Hindlimb muscle (tissue), 1 donor: ENCODE measurements at places on chromosomes 16 and 17. TPM values are rescaled to one million over a fixed set of nuclear protein-coding genes. Genes with fewer than 3 reads are reported as not detected.

P4HB gene
- polyA plus RNA-seq, result 366 TPM

PIK3R5 gene
- 2.2 TPM for polyA plus RNA-seq

RNU2-1 gene
- 2.1 TPM for polyA plus RNA-seq

TMEM98 gene
- polyA plus RNA-seq, result 35.2 TPM

SERPINF2 gene
- polyA plus RNA-seq, result 1.7 TPM

TEX14 gene
- 4.7 TPM for polyA plus RNA-seq

DNA sequence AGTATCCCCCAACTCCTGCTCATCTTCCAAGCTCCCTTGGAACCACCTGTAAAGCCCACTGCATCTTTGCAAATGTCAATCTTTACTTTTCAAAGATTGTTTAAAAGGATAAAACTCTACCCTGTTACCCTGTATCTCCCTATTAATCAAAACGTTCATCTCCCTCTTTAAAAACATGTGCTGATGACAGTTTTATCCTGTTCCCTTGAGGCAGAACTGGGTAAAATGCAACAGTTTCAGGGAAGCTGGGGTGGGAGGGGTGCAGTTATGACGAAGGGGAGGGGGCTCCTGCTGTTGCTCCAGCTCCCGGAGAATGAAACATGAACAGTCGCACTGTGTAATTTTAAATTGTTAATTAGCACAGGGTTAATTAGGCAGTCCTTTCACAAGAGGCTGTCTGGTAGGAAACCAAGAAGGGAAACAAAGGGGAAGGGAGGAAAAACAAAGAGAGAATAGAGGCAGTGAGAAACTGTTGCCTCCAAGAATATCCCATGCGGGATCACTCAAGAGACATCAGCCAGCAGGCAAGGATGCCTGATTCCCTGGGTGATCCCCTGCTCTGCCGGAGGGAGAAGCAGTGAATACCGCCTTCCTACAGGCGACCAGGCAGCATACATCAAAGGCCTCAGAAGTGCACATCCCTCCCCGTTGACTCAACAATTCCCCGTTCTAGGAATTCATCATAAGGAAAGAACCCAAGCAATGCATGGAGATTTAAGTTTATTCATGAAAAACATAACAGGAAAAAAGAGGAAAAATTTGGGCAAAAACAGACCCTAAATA is 84.2 kb downstream of the ZFHX3 start:
- DNase-seq, result no peak

DNA sequence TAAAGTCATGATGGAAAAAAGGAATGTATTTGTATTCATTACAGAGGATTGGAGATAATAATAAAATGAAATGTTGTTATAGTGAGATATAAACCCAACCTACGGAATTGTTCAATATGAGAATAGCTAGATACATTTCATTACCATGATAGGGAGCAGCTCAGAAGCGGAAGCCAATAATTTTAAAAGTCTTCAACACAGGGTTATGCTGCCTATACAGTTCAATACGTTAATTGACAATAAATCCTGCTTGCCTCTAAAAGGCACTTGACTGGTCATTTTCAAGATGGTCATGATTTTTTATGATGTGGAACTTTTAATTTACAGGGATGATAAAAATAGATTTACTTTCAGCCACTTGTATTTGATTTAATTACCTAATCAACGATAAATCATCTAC is 506.8 kb downstream of the TMEM114 start:
- no peak for DNase-seq

DNA sequence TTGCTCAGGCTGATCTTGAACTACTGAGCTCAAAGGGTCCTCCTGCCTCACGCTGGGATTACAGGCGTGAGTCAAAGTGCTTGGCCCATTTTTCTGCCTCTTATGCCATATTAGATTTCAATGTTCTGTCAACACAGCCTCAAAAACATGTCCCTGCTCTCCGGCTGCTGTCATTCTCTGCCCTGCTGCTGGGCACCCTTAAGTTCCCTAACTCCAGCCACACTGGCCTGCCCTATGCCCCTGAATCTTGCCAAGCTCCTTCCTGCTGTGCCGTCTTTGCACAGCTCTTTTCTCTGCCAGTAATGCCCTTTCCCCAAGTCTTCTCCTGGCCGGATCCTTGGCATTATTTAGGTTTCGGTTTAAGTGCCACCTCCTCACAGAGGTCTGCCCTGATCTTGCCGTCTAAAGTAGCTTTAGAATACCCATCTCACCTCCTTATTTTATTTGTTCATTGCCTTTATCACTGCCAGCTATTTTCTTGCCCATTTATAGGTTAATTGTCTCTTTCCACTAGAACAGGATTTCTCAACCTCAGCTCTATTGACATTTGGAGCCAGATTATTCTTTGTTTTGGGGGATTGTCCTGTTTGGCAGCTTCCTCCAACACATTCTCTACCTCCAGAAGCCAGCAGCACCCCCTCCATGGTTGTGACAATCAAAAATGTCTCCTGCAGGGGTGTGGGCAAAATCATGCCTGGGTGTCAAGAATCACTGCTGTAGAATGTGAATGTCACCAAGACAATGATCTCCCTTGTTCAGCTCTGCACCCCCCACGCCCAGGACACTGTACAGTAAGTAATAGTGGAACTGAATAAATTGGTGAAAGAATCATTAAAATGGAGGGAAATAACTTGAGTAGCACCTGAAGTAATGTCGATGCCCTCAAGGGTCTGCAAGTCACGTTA is 168.2 kb downstream of the CYLD start:
- no peak for DNase-seq

DNA sequence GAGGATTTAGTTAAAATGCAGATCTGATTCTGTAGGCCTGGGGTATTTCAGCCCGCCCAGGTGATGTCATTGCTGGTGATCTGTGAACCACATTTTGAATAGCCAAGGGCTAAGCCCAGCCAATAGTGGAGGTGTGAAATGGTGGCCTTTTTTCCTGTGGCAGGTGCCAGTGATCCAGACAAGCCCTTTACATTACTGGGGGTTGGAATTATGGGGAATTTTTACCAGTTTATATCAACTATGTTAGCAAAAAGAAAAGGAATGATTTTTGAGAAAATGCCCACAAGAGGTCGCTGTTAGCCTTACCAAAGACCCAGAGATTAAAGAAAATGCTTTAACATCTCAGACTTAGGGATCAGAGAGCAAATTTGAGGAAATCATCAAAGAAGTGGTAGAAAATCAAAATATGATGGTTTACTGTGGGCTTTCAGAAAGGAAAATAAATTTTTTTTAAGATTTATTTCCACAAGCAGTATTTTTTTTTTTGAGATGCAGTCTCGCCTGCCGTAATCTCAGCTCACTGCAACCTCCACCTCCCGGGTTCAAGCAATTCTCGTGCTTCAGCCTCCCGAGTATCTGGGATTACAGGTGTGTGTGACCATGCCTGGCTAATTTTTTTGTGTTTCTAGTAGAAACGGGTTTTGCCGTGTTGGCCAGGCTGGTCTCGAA is 3.9 kb downstream of the VPS35L start:
- peak; percentile 55 for DNase-seq

- no peak for DNase-seq
Observed at GRCh38 chr17:44593156-44593555, 35.9 kb downstream of the FZD2 start.

- no peak for DNase-seq
Observed at GRCh38 chr17:16938496-16939207, 33.3 kb downstream of the TNFRSF13B start.

GRCh38 chr17:16444258-16444886 is 29.0 kb downstream of the TRPV2 start:
- DNase-seq, result no peak

DNA sequence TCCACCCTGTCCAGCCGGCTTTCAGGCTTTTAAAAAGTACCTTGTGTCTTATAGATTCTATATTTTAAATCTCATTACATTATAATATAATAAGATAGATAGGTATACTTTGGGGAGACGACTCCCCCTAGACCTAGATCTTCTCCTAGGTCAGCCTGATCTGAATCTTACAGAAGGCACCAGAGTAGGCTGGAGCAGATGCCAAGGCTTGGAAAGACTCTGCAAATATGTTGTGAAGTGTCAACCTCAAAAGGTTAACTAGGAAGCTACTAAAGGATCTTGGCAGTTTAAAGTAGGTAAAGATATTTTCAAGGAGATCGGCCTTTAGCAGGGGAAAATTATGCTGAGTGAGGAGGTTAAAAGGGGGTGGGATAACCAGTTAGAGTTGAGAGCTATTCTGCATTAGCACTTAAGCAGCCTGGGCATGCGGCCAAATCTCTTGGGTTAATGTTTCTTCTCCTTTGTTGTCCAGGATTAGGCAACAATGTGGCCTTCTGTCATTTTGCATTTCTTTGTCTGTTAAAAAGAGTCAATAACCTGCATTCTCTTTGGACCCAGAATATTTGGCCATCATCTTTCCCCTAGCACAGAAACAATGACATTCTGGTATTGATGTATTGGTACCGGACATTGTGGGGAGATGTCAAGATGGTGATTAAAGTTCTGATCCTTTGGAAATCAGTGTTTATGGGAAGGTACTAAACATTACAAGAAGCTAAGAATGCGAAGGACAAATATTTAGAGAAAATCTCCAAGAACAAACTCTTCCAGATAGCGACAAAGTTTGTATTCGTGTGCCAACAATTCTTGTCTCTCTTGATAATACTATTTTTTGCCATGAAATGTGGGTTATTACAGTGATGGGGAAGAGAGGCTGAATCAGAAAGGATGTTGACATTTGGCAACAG is 51.2 kb upstream of the DHX40 start:
- DNase-seq, result peak; percentile 58

GRCh38 chr17:17151962-17152361 is 54.2 kb downstream of the PLD6 start:
- peak; percentile 29 for DNase-seq

DNA sequence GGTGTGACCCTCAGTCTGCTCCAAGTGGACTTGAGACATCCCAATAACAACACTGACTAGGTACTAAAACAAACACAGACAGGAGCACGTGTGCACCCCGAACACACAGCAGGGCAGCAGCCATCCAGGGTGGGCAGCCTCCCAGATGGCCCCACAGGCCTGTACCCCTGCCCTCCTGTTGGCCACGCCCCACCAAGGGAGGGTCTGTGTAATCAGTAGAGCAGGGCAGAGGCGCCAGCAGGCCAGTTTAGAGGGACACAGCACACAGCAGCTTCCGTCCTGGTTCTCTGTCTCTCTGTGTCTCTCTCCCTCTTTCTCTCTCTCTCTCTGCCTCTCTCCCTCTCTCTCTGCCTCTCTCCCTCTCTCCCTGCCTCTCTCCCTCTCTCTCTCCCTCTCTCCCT is 21.4 kb downstream of the ACTG1 start:
- DNase-seq, result no peak

DNA sequence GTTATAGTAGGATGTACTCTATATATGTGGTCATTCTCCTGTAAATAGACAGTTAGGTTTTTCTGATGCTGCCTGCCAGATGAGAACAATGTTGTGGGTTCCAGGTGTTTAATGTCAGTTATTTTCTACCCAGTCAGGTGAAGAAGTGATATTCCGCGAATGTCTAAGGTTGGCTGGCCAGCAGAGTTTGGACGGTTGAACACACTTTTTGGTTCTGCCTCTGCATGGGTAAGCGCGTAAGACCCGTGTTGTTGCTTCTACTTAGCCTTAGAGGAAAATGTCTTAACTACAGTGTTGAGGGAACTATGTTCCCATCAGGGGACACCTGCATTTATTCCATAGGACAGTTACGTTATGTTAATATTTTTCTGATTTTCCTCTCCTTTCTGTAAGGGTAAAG is 162.6 kb downstream of the MAP2K6 start:
- no peak for DNase-seq

GRCh38 chr17:78804777-78805176 is 22.7 kb upstream of the CYTH1 start:
- DNase-seq, result no peak

GRCh38 chr16:50862818-50863643 is 121.1 kb downstream of the CYLD start:
- no peak for DNase-seq

DNA sequence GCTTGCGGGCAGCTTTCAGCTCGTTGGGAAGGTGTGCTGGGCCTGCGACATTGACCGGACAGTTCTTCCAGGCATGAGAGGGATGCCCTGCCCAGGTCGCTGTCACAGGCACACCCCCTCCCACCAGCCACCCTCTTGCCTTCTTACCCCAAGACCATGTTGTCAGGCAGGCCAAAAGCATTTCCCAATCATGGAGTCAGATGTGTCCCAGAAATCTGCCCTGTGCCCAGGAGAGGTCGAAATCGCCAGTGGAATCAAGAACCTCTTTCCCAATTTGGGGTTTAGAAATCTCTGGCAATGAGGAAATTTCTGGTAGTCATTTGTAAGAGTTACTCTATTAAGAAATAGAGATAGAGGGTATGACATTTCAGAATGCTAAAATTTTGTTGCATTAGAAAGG is 177.1 kb downstream of the RAB11FIP4 start:
- no peak for DNase-seq

GRCh38 chr17:35245196-35245486 is 2.3 kb downstream of the SLFN5 start:
- no peak for DNase-seq

- no peak for DNase-seq
Observed at GRCh38 chr17:15952048-15952532, 7.2 kb downstream of the ADORA2B start.

DNA sequence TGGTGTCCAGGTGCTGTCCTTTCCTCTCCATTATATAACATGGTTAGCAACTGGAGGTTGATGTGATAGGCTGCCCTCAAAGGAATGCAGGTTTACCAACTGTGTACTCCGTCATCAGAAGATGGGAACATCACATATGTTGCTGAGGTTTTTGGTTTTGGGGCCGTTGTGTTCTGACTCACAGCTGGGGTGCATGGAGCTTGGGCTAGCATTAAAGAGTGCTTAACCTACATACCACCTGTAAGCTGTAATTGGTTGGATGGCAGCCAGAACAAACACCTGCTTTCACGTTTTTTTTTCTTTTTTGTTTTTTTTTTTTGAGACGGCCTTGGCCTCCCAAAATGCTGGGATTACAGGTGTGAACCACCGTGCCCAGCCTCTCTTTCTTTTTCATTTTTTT is 20.9 kb downstream of the TMEM11 start:
- DNase-seq, result no peak

DNA sequence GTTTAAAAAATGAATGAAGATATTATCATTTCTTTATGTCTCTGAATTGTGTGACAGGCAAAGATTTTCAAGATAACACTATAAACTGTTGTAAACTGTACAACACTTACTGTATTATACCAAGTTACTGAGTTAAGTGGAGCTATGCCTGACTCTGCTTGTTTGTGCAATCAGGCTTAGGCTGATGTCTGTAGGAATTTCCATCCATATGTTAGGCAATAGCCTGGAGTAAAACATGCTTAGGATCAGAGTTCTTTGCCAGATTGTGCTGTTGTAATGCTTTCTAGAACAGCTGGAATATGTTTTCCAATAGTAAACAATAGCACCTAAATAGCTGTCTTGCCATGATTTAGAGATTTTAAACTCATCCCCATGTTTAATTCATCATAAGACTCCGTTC is 1496.7 kb downstream of the CDH11 start:
- DNase-seq, result no peak

GRCh38 chr16:66406534-66407221 is 20.4 kb upstream of the BEAN1 start:
- DNase-seq, result peak; percentile 83

GRCh38 chr16:49806446-49806845 is 49.5 kb downstream of the ZNF423 start:
- DNase-seq, result no peak
